ENCODE measurements at places on chromosomes 3 and 15.

GRCh38 chr15:33344111-33344510 lies 33.3 kb downstream of the RYR3 start:
- no peak for DNase-seq

DNA sequence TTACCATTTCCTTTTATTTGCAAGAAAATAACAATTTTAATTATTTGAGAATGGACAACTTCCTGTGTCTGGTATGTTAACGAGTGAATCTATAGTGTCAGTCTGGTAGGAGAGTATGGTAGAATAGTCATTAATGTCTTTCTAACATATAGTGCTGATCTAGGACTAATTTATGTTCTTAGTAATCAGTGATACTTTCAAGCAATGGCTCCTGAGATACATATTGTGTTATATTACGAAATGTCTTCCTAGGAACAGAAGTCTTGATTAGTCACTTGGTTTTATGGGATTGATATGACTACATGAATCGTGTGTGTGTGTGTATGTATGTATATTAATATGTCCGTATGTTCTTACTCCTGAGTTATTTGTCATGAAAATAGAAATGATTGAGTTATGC lies 66.6 kb upstream of the PAQR5 start:
- no peak for DNase-seq

DNA sequence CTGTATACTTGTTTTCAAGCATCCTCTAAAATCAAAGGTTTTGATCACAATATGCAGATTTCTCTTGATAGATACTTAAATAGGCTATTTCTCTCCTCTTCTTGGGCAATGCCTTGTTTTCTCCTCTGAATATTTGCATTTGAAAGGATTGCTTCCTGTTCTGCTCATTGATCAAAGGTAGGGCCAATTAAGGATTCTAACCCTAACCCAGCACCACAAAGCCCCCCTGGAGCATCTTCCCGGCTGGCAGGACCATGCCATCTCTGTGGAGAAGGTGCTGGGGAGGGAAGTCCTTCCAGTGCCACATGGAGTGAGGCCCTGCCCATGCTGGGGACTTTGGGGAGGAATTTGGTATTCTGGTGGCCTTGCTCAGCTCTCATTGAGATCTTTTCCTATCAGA lies 11.3 kb upstream of the NIPA2 start:
- no peak for DNase-seq

GRCh38 chr15:47196048-47196447 lies 521.3 kb upstream of the SEMA6D start:
- peak; percentile 90 for DNase-seq

- DNase-seq, result no peak
These were observed 72.2 kb downstream of the TOP2B start for GRCh38 chr3:25592510-25592968.

DNA sequence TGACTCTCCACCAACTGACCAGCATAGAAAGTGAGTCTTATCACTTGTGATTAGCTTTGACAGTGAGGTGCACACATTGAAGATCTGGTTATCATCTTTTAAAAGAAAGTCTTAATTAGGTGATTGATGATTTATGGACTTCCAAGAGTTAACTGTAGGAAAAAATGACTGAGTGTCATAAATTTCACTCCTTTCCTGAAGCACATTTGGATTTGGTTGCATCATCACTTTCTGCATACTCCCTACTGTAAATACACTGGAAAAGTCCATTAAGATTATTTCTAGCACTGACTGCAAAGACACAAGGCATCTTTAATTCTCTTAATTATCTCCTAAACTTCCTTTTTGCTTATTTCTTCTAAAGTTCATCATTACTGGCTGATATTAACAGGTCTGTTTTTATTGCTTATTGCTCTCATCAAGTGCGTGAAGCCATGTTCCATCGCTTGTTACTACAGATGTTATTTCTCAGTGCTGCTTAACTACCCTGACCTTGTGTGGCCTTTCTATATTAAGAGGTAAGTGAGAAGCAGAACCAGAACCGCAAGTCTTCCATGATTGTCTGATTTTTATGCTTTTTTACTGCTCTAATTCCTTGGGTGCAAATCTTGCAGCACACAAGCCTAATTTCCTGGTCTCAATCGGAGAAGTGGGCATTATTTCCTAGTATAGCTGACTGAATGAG lies 153.2 kb downstream of the MEIS2 start:
- no peak for DNase-seq

- no peak for DNase-seq
These were observed 51.7 kb upstream of the ST3GAL6 start for GRCh38 chr3:98711426-98711825.

DNA sequence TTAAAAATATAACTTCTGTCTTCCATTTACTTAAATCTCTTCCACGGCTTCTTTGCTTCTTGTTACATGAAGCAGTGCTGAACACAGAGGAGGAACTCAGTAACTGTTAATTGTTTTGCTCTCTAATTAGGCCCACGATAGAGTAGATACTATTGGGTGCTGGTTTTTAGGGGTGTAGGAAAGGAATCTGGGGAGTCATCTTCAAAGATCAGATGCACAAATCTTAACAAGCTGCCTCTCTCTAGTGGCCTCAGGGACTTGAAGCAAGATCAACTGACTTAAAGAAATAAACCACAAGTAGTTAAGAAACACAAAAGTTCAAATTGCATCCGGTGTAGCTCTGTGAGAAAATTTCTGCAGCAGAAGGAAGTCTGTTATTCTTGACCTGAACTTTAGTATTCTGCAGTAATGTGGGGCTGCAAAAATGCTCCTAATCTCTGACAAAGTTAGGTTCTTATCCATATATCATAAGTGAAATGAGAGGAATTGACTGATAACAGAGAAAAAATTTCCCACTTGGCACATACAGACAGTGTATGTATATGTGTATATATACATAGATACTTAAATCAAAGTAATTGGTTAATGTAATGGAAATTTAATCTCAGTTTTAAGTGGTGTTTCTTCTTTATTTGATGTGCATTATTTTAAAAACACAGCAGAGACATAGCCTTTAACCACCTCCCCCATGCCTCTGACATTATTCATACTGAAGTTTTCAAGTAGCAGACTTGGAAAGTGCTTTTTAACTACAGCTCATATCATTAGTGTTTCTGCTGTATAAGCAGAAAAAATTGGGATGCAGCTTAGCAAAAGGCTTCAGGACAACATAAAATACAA lies 51.8 kb downstream of the CHST2 start:
- no peak for DNase-seq

DNA sequence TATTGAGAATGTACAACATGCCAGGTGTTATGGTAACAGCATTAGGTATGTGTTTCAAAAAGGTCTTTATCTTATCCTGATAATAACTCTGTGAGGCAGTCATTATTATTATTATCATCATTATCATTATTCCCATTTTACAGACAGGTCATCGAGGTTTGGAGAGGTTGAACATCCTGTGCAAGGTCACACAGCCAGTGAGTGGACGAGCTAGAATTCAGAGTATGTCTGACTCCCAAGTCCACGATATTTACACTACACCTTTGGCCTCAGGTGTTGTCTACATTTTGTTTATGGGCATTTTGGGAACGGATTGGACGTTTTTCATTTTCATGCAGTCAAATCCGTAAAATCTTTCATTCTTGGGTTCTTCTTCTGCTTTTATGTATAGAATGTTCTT lies 24.0 kb downstream of the GLDN start:
- no peak for DNase-seq

DNA sequence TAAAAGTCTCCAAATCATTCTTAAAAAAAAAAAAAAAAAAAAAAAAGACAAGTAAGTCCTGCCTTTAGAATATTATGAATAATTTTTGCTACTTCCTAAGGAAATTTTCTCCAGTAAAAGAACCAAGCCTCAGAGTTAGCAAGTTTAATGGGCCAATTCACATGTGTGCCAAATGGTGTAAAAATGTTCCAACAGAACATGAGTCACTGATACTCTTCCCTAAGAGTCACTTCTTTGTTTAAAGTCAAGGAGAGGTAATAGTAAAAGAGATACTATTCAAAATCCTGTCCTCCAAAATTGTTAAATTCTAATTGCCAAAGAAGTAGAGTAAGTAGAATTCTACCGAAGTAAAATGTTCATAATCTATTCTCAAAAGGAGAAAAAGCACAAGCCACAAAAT lies 17.7 kb upstream of the CPA3 start:
- DNase-seq, result no peak

GRCh38 chr15:101193806-101194545 lies 57.9 kb downstream of the CHSY1 start:
- no peak for DNase-seq

GRCh38 chr15:101637919-101638318 lies 14.3 kb downstream of the TM2D3 start:
- DNase-seq, result no peak

GRCh38 chr15:48643776-48644466 lies 1.6 kb downstream of the FBN1 start:
- no peak for DNase-seq

GRCh38 chr3:11494131-11494916 lies 149.4 kb downstream of the VGLL4 start:
- no peak for DNase-seq

DNA sequence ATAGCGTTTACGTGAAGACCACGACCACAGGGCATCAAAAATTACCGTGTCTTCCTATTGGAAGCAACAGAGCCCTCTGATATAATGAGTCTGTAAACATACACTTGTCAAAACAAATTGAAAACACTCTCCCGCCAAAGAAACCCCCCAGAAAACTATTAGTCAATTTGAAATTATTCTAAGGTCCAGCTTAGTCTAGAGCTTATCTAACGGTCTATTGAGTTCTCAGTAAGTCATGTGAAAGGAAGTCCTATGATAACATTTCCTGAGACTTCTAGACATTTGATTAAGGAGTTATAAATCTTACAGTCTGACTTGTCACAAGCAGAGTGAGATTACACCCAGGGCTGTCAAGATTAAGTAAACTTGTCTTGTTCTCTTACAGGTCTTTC lies 356.3 kb downstream of the FOXP1 start:
- DNase-seq, result no peak

- DNase-seq, result no peak
These were observed 11.5 kb upstream of the CLRN1 start for GRCh38 chr3:150984066-150984465.

DNA sequence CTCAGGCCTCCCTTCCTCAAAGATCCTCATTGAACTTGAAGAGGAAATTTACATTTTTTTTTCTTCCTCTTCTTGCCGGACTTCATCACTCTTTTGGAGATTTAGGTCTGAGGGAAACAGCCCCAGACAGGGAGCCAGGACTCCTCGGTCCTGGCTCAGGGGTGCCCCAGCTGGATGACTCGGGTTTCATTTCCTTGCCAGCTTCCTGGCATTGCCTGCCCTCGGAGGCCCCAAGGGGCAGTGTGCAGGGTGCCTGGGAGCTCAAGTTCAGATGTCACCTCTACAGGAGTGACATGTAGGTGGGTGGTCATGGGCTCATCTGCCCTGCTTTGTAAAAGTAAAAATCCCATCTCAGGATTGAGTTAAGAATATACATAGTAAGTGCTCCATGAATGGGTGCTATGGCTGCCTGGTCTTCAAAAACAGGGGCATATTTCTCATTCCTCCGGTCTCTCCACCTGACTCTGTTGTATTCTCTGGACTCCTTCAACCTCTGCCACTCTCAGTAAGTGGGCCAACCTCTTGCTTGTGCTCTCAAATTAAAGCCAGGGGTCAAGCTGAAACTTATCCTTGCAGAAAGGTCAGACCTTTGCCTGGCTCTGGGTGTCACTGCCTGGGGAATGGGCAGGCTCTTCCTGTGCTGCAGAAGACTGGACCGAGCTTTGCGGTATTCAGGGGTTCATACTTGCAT lies 51.8 kb downstream of the SMAD6 start:
- no peak for DNase-seq

DNA sequence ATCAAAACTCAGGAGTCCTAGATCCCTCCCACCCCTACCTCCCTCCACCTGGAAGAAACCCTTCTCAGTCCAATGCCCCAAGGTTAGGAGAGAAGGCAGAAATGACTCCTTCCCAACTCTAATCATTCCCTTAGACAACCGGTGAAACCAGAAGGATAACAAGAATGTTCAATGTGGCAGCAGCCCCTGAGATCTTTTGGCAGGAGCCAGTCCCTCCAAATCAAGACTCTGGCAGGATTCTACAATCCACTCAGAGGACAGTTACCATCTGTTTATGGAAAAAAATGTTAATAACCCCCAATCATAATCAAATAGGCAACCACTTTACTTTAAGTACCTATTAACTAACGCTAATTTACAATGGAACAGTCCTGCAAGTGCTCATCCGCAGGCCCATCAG lies 136.5 kb downstream of the NTRK3 start:
- no peak for DNase-seq

DNA sequence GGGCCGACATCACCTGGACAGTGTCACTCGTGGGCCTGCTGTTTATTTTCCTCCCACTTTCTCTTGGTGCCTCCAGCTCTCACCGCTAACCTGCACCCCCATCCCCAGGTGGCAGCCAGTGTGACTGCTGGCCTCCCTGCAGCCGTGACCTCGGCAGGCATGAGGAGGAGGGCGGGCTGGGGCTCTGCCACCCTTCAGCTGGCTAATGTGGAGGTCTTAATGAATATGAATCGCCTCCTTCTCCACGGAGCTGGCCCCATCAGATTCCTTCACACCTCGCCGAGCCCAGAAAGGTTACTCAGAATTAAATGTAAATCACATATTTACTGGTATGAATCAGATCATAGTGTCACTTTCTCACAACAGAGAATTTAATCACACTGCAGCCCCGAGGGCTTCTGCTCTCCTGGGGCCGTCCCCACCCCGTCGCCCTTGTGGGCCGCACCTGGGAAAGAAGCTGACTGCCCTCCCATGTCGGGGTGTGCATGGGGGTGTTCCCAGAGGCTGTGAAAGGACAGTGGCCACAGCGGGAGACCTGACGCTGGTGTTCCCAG lies 171.1 kb upstream of the TLE3 start:
- no peak for DNase-seq

GRCh38 chr3:65902304-65902793 lies 136.4 kb downstream of the MAGI1 start:
- DNase-seq, result no peak

DNA sequence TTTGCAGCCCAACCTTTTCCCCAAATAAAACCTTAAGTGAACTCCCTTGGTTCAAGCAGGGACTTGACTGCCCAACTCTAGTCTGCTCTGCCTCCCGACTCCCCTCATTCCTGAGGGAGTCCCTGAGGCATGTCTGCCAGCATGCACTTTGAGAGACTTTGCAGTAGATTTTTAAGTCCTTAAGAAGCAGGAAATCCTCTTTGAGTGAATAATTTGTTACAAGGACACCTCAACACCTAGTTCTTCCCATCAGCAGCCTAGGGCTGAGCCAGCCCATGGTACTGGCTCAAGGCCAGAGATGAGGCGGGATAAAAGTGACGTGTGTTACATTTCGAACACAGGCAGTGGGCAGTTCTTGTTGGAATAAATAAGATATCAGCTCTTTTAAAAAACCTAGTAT lies 204.3 kb upstream of the SLC2A2 start:
- DNase-seq, result no peak

GRCh38 chr3:44661189-44661588 lies 12.7 kb downstream of the ZNF35 start:
- no peak for DNase-seq

Measured in NCI-H2171 (cell line).